SK-N-SH treated with all-trans-retinoic acid at 6 μM for 48 hours (cell line): ENCODE measurements at places on chromosomes 7 and 10.

DNA sequence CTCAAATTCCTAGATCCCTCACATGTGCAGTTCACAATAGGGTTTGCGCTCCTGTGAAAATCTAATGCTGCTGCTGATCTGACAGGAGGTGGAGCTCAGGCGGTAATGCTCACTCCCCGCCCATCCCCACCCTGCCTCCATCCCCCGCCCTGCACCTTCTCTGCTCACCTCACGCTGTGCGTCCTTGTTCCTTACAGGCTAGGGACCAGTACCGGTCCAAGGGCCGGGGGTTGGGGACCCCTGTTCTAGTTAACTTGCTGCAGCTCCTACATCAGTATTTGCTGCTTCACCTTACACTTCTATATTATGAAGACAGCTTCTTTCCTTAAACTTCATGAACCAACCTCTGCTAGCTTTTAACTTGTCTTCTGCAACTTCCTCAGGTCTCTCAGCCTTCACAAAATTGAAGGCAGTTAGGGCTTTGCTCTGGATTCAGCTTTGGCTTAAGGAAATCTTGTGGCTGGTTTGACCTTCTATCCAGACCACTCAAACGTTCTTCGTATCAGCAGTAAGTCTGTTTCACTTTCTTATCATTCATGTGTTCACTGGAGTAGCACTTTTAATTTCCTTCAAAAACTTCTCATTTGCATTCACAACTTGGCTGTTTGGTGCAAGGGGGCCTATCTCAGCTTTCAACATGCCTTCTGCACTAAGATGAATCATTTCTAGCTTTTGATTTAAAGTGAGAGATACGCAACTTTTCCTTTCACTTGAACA lies 1.7 kb upstream of the TNKS2 start:
- no peak for ATAC-seq

DNA sequence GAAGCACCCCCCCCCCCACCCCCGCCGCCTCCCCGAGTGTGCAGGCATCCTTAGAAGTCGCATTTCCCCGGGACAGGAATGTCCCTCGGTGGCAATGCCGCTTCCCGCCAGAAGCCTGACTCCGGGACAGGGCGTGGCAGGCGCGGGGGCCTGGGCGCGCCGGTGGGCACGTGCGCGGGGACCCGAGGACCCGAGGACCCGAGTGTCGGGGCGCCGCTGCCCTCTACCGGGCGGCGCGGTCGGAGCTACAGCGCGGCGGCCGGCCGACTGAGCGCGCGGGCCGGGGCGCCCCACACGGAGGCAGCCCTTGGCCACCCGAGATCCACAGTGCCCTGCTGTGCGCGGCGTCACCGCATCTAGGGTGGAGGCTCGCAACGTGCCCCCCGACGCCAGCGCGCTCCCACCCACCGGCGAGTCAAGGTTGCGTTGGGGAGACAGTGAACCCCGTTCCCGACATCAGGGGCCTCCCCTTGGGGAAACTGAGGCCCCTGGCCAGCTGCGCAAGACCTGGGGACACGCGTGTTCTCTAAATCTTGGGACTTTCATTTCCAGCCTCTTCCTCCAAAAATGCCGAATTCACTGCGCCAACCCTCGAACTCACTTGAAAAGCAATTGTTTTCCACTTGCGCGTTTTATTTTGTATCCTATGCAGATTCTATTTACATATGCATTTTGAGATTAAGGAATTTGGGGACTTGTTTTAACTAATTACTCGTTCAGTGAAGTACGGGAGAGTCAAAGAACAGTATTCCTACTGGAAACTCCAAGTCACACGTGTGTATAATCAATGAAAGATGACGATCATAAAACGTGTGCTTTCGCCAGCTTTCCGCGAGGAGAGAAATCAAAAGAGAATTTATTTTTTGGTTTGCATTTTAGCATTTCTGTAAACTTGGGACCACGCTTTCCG lies 3.1 kb upstream of the CUX1 start:
- peak; percentile 85 for ATAC-seq

GRCh38 chr7:15018981-15019380 lies 116.4 kb upstream of the DGKB start:
- ATAC-seq: no peak

- ATAC-seq: no peak
Observed at GRCh38 chr10:44716470-44717015, 194.6 kb upstream of the TMEM72 start.

GRCh38 chr7:141258559-141258958 lies 184.7 kb downstream of the TMEM178B start:
- no peak for ATAC-seq

DNA sequence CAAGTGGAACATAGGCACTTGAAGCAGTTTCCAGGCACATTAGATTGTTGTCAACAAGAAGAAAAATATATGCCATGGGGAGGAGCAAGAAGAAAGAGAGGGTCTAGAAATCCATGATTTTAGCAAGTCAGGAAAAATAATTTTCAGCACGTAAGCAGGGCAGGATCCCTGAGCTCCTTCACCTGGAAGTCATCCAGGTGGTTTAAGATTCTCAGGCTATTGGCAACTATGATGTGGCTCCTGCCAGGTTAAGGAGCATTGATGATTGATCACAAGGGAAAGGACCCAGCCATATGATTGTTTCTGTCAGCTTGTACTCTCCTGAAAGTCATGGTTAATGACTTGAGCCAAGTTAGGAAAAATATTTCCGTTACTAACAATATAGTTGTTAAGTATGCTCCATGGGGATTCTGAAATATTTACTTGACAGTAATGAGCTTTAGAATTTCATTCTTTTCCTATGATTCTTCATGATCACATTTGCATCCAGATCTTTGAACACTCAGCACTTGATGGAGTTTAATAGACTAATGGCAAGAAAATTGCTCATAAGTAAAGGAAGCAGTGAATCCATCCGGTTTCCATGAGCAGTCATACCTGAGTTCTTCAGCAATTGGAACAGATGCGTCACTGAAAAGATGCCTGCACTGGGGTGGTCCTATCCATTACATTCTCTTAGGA lies 209.1 kb downstream of the BICC1 start:
- peak; percentile 60 for ATAC-seq

DNA sequence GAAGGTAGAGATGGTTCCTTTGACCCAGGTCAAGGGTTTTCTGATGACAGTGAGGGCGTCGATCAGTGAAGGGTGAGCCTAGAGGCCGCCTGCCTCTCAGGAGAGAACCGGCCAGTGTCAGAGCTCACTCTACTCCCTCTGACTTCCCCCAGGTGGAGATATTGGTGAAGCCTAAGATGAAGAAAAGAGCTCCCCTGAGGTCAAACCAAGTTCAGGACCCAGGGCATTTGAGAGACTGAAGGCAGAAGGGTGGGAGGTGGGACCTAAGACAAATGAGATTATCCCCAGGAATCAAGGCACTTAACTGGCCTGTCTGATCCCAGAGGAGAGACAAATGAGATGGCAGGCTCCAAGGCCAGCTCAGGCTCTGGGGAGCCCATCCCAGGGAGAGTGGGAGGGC lies 104.7 kb downstream of the CDH23 start:
- ATAC-seq: no peak

DNA sequence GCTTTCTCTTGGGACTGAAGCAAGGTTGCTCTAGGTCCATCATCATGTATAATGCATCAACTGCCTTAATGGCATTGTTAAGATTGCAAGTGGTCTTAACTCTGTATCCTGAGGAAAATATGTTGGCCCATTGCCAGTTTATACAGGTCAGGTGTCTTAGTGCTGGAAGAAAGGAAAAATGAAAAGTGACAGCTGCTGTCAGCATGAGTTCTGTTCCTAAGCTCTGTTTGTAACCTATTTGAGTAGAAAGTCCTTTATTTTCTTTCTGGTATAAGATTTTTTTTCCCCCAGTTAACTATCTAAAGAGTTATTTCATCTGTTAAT lies 127.2 kb downstream of the SRI start:
- peak; percentile 53 for ATAC-seq

DNA sequence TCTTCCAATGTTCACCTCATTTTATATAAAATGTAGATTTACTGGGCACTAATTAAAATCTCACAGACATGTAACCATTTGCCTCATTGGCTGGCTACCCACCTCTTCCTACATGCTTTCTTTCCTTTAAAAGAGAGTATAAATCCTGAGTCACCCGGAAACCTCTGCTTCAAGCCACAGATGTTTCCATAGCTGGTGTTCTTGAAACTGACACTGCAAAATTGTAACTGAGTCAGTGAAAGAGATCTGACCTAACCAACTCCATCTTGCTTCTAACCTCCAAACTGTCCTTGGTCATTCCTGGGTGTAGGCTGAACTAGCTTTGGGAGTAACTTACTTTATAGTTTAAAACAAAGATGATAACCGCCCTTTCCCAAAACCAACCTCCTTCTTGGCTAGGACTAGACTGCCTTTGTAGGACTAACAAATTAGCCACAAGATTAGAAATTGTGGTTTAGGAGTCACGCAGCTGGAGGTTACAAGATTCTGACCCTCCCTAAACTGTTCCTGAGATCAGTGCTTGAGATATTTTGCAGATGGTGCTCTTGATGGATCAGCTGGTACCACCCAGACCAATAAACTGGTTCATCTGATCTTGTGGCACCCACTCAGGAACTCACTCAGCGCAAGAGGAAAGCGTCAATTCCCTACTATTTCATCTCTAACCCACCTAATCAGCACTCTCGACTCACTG lies 33.5 kb downstream of the SVOPL start:
- no peak for ATAC-seq

GRCh38 chr7:83751217-83751616 lies 102.3 kb upstream of the SEMA3E start:
- ATAC-seq: no peak

DNA sequence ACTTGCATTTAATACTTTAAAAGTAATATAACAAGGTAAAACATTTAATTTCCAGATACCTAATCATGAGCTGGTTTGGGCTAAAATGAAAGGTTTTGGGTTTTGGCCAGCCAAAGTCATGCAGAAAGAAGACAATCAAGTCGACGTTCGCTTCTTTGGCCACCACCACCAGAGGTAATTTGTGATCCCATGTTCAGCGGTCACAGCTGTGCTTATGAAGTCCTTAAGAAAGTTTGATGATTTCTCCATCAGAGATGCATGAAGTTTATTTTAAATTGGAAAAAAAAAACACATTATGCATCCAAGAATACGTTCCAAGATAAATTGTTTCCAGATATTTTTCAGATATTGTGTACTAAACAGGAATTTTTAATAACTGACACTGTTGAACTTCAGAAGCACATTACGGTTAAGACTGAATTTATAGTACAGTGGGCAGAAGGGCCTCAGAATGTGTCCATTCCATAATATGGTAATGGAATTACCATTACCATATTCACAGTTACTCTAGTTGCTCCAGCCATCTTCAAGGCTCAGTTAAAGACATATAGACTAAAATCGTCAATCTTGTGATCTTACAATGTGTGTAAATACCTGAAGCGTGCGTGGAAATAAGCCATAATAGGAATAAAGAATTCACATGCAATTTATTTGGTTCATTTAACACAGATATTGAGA lies 106.8 kb downstream of the ZMYND11 start:
- ATAC-seq: no peak

DNA sequence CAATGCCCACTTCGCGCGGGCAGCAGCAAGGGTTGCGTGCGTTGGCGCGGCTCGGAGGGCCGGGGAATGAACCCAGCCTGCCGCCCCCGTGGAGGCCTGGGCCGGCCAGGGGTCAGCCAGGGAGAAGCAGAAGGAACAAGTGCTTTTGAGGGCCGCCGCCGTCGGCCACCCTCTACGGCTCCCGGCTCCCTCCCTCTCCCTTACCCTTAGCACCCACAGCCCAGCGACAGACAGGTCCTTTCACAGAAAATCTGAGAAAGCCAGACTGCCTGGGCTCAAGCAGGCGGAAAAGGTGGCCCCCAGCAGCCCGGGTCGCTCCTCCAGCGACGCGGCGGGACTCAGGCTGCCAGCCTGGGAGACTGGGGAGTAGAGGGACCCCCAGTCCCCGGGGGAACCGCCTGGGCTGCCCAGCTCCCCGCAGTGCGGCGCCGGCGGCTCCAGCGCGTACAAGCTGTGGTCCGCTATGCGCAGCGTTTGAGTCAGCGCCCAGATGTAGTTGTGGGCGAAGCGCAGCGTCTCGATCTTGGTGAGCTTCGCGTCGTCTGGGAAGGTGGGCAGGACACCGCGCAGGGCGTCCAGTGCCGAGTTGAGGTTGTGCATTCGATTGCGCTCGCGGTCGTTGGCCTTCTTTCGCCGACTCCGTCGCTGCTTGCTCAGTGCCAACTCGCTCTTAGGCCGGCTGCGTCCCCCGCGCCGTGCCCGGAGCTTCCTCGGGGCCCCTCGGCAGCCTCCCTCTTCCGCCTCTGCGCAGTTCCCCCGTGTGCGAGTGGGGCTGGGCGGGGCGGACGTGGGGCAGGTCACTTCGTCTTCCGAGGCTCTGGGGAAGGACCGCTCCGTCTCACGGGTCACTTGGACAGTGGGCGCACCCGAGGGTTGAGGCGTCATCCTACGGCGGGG lies 815 bp downstream of the NEUROG3 start:
- no peak for ATAC-seq

GRCh38 chr10:79984851-79985250 lies 35.9 kb upstream of the SFTPD start:
- ATAC-seq: no peak

DNA sequence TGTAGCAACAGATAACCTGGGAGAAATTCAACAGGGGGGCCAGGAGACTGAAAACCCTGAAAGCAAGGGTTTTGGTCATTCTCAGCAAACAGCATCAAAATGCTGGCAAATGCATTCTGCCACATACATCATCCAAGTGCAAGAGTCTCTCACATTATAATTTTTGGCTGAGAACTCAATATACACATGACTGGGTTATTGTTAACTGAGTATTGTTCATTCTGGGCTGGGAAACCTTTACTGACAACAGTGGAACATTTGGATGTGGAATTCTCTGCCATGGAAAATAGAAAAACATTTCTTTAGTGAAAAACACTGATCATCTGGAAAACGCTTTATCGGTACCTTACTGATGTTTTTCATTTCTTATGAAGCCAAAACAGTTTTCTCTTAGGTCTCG lies 73.1 kb upstream of the MET start:
- ATAC-seq: no peak; the same call in 1 of the 3 replicates

DNA sequence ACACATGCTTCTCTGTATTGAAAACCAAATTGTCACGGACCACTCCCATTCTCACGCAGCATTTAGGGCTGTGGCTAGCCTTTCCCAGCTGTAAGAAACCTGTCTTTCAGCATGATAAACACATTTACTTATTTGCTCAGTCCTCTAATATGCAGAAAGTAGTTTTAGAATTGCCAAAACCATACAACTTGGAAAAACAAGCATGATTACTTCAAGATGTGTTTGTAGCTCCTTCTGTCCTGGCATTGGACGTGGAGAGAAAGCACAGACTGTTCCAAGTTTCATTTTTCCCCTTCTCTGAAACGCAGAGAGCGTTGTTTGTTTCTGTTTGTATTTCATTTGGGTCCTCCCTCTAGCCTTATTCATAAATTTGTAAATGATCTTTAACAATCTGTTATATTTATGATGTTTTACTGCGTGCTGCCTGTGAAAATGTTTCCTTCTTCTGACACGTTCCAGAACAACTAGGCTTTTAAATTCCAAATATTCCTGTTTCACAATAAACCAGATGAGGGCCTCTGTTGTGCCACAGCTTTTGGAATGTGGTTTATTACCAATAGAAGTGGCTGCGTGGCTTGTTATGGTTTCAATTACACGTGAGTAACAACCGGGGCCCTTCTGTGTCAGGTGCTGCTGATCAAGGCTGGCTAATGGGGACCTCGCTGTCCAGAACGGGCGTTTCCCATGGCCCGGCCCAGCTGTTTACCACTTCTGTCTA lies 26.1 kb downstream of the MNX1 start:
- ATAC-seq: peak; percentile 34; the same call in 1 of the 3 replicates

- ATAC-seq: no peak
Observed at GRCh38 chr10:11993834-11994468, 48.7 kb downstream of the UPF2 start.
